Esophagus squamous epithelium (tissue), 5 donors: ENCODE measurements at places on chromosomes 2 and 18.
A peak's percentile ranks its signal among the peaks of the same experiment; 100 is the strongest.

DNA sequence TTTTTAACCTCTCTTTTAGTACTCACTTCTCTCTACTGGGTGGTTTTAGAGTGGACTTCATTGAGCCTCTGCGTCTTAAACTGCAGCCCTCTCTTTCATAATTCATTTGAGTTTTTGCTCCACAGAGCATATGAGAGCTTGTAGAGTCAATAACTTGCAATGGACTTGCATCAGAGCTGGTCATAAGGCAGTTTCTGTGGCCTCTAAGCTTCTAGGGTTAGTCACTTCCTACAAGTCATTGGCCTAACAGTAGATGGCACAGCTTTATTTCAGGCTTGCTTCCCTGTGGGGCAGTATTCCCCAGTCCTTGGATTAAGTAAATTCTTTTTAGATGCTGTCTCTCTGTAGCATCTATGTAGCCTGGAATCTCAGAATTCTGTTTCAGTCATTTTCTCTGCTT, 1435.7 kb downstream of the LRP1B start:
- DNase-seq, result no peak

- DNase-seq, result no peak
Measured at GRCh38 chr2:27074738-27075565, 3.5 kb upstream of the EMILIN1 start.

GRCh38 chr2:234249034-234249735, 198.7 kb downstream of the SPP2 start:
- no peak for DNase-seq

GRCh38 chr2:60992985-60993392, 24.5 kb upstream of the PEX13 start:
- DNase-seq, result no peak

GRCh38 chr18:57583297-57583835, 3.1 kb downstream of the FECH start:
- DNase-seq, result no peak

GRCh38 chr2:220036431-220036830, 409.0 kb downstream of the SLC4A3 start:
- no peak for DNase-seq

DNA sequence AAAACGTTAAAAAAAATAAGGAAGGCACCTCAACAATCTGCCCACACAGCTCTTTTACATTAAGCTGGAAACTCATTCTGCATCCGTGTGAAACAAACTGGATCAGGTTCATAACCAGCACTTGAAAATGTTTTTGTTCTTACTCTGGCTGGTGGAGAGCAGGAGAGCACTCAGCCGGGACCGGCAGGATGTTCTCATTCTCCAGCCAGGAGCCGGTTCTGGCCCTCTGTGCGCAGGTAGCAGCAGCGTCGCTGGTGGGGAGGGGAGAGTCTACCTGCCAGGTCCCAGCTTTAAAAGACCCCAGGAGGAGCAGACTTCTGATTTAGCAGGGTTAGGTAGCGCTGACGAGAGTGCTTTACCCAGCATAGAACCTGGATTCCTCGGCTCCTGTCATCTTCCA, 834.9 kb upstream of the SALL3 start:
- DNase-seq, result no peak

- DNase-seq, result no peak
Measured at GRCh38 chr2:215667585-215668377, 231.9 kb upstream of the FN1 start.

GRCh38 chr2:46827274-46828134, 88.1 kb downstream of the MCFD2 start:
- DNase-seq, result no peak

GRCh38 chr2:53820711-53821110, 33.9 kb downstream of the ERLEC1 start:
- DNase-seq, result no peak

DNA sequence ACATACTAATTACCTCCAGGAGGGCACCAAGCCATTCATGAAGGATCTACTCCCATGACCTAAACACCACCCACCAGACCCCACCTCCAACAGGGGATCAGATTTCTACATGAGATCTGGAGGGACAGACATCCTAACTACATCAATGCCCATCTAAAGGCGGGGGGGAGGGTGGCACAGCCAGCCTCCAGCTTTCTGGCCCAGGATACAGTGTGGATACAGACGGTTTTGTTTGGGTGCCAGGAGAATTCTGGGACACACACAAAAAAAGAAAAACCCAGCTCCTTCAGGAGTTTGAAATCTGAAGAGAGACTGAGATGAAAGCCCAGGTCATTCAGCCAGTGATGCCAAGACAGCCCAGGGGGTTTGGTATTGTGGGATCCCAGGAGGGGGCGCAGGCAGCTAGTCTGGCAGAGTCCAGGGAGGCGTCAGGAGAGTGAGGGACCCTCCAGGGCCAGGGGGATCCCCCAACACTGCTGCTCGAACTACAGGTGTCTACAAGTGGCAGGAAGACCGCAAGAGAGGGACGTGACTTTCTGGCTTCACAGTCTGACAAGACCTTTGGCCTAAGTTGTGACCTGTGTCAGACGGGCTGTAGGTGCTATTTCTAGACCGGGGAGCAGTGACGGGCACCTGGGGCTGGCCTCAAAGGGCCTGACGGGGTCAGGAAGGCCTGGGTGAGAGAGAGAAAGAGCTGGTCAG, 62.1 kb downstream of the NDUFA10 start:
- DNase-seq, result no peak

- no peak for DNase-seq
Measured at GRCh38 chr18:11651899-11652298, 37.2 kb upstream of the GNAL start.

- no peak for DNase-seq
Measured at GRCh38 chr2:101369100-101369499, 18.2 kb downstream of the CREG2 start.

DNA sequence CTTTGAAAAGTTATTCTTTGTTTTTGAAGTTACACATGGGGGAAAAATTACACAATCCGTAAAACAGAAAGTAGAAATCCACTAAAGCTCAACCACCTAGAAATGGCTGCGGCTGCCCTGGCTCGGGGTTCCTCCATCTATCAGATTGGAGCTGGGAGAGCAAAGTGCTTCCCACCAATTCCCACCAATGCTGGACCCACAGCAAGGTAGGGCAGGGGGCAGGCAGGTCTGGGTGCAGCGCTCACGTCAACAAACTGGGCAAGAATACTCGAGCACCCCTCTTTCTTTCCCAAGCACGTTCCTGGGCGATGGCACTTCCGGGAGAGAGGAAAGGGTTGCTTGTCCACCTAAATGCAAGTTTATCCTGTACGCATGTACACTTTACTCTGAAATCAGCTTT, 217.6 kb downstream of the NDUFA10 start:
- no peak for DNase-seq

DNA sequence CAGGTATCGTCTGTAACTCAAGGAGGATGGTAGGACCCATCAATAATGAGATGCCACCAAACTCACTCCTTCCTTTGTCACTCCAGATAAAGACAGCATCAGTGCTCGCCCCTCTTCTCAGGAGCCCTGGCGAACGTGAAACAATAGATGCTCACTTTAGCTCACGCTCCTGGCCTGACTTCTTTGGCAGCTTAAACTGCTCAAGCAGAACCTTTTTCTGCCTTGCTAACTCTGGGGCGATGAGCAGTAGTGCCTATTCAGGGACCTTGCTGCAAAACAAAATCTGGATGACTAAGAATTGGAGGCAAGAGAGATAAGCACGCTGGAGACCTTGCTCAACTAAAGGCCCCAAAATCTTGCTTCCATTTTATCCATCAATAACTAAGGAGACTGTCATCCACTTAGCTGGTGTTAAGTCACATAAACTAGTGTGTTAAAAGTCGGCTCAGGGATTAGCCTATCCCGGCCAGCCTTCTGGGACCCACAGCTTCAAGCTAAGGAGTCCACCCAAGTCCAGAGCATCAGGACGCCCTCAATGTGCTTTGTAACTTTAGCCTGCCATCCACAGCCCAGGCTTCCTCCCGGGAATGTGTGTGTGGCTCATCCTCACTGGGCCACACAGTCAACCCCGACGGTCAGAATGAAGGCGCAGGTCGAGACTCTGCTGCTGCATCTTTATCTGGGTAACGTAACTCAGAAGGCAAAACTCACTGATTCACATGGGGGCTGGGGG, 38.9 kb downstream of the ZNF516 start:
- DNase-seq, result no peak

- no peak for DNase-seq
Measured at GRCh38 chr18:73240899-73241298, 373.1 kb upstream of the NETO1 start.

DNA sequence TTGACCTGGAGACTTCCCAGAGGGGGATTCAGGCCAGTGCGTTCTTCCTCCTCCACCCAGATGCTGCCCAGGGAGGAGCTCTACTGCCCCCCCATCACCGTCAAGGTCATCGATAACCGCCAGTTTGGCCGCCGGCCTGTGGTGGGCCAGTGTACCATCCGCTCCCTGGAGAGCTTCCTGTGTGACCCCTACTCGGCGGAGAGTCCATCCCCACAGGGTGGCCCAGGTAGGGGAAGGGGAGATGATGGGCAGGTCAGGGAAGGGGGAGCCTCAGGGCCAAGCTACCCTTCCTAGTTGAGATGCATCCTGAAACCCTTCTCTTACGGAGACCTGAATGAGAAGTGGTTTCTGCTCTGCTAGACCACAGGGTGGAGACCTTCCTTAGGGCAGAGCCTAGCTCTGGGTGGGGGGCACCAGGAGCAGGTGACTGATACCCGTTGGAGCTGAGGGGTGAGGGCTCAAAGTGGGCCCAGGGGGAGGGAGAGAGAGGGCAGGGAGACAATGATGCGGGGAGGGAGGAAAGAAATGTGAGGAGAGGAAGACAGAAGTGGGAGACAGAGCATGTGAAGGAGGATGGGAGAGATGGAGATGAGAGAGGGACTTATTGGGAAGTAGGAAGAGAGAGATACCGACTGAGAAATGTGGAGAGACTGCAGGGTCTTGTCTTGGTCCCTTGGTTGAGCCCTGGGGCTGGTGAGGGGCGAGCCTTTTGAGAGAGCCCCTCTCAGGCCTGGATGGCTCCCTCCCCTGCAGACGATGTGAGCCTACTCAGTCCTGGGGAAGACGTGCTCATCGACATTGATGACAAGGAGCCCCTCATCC, 159.4 kb downstream of the DYSF start:
- DNase-seq, result no peak

- DNase-seq, result peak; percentile 18
Measured at GRCh38 chr2:85852937-85853498, 35.8 kb downstream of the ST3GAL5 start.

DNA sequence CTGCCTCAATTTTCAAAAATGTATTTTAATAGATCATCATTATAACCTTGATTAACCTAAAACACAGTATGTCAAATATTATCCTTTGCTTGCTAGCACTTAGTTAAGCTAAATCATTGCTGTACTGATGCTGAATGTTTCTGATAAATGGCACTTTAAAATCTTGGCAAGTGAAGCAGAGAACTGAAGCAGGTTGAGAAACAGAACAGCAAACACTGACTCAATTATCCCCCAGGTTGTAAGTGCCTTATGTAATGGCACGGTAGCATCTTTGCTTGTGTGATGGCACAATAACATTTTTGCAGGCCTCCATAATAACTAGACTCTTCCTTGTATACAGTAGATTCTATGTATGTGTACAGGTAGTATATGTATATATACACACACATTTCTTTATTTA, 33.8 kb downstream of the ARHGAP15 start:
- no peak for DNase-seq
